Stimulated activated CD8-positive, alpha-beta memory T cell treated with anti-CD3 and anti-CD28 coated beads, Interleukin-15, amount 100 ng/mL, for 4 hours (primary cell): ENCODE measurements at places on chromosomes 5 and 9.

DNA sequence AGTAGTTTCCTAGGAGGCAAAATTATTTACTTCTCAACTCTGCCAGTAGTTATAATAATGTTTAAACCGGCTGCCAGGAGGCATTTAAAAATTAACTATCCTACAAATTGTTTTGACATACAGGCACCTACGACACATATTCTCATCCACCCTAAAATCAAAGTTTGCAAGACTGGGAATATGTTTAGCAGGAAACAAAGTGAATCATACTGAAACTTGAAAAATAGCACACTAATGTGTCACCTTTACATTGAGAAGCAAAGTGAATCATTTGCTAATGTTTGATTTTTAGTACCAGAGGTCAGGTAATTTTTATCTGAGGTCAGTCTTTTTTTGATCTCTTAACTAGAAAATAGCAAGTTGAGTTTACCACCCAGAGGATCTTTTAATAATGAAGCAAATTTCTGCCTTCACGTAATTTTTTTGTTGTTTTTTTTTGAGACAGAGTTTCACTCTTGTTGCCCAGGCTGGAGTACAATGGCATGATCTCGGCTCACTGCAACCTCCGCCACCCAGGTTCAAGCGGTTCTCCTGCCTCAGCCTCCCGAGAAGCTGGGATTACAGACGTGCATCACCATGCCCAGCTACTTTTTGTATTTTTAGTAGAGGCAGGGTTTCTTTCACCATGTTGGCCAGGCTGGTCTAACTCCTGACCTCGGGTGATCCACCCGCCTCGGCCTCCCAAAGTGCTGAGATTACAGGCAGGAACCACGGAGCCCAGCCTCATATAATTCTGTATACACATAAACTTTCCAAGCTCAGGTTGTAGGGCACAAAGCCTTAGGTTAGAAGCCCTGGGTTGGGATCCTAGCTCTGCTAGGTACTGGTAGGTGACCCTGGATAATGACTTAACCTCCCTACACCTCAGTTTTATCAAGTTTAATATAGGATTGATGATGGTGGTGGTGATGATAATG is 124.3 kb downstream of the UGCG start:
- DNase-seq, result no peak

- DNase-seq, result no peak
Measured at GRCh38 chr9:91720751-91721705, 229.0 kb downstream of the ROR2 start.

GRCh38 chr9:95100071-95100627 is 217.4 kb downstream of the FANCC start:
- no peak for DNase-seq

DNA sequence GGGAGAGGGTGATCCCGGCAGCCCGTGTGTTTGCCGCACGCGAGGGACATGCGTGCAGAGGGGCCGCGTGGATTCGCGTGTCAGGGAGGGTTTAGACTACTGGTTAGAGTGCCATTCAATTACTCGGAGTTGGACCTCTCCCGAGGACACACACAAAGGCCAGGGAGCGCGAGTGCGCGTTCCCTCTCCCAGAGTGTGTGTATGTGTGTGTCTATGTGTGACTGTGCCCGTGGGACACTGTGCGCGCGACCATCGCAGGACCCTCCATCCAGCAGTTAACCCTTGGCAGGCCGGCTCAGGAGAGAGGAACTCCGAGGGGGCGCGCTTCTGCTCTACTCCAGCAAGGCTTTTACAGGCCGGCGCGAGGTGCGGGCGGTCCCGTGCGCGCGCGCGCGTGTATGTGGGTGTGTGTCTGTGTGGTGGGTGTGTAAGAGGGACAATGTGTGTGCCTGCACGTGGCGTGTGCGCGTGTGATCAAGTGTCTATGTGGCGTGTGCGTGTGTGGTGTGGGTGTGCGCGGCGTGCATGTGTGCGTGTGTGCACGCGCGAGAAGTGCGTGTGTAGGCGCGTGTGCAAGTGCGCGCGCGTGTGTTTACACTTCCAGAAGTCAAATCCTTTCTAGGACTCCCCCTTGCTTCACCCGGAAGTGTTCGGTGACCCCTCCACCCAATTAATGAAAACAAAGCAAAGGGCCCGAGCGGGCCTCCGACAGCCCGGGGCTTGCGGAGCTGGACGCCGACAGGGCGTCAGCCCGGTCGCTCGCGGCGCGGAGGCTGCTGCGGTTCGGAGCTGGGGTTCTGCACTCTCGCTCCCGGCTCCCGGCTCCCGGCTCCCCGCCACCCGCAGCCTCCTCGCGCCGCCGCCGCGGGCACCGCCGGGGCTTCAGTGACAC is 75.3 kb upstream of the TBCA start:
- no peak for DNase-seq

- DNase-seq, result no peak
Measured at GRCh38 chr5:51644976-51645375, 261.7 kb downstream of the ISL1 start.

GRCh38 chr9:73065439-73065838 is 86.2 kb upstream of the ANXA1 start:
- DNase-seq, result no peak

DNA sequence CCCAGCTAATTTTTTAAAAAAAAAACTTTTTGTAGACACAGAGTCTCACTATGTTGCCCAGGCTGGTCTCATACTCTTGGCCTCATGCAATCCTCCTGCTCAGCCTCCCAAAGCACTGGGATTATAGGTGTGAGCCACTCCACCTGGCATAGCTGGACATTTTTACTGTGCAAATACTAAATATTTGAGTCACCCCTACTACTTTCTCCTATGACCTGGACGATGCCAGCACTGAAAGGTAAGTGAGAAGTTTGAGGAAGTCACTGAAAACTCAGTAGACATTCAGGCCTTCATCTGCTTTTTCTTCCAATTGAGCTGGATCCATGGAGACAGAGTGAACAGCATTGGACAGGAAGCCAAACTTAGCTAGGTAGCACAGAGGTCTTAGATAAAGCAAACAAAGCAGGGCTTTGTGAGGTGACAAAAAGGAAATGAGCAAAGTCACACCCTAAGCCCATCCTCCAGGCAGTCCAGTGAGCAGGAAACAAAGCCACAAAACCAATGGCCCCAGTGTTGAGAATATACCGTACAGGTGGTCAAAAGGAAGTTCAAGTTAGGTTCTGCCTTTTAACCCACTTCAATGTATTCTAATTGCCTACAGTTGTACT is 192.6 kb upstream of the RASA1 start:
- DNase-seq, result no peak

DNA sequence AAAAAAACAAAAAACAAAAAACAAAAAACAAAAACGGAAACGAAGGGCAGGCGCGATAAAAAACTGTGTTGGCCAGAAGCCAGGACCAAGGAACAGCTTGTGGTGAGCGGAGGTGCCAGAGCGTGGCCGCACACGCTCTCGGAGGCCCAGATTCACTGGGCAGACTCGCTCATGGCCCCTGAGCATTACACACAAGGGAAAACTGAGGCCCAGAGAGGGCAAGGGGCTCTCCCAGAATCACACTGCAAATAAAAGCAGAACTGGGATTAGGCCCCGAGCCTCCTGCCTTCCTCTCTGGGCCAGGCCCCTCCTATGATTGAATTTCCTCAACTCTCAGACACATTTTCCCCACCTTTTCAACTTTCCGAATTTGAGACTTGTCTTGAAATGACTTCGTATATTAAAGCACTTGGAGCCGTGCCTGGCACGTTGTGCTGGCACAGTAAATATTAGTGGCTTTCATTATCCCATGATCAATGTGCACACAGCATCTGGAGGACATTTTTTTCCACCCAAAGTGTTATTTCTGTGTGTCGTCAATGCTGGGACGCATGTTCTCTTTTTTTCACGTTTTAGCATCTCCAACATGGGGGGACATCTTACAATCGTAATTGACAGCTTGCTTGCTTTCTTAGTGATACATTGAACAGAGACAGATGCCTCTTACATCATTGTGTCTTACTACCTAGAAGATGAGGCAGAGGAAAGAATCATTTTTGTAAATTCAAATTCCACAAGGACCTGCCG is 7.4 kb downstream of the FIBCD1 start:
- no peak for DNase-seq

DNA sequence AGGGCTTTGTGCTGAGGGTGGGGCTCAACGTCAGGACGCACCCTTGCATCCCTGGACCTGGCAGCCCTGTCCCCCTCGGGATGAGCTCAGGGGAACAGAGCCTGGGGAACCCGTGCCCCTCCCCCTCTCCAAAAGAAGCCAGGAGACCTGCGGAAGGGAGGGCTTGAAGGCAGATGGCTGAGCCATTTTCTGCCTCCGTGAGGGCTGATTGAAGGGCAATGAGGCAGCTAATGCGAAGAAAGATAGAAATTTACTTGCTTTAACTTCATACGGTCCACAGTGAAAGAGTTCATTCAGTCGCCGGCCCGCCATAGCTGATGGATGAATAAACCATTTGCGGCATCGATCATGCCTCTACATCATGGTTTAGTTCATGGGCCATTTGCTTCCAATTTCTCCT is 28.8 kb downstream of the ASS1 start:
- no peak for DNase-seq

GRCh38 chr9:88053856-88054501 is 79.6 kb upstream of the CDK20 start:
- no peak for DNase-seq

- DNase-seq, result no peak
Measured at GRCh38 chr9:116661037-116661954, 25.8 kb upstream of the TRIM32 start.

DNA sequence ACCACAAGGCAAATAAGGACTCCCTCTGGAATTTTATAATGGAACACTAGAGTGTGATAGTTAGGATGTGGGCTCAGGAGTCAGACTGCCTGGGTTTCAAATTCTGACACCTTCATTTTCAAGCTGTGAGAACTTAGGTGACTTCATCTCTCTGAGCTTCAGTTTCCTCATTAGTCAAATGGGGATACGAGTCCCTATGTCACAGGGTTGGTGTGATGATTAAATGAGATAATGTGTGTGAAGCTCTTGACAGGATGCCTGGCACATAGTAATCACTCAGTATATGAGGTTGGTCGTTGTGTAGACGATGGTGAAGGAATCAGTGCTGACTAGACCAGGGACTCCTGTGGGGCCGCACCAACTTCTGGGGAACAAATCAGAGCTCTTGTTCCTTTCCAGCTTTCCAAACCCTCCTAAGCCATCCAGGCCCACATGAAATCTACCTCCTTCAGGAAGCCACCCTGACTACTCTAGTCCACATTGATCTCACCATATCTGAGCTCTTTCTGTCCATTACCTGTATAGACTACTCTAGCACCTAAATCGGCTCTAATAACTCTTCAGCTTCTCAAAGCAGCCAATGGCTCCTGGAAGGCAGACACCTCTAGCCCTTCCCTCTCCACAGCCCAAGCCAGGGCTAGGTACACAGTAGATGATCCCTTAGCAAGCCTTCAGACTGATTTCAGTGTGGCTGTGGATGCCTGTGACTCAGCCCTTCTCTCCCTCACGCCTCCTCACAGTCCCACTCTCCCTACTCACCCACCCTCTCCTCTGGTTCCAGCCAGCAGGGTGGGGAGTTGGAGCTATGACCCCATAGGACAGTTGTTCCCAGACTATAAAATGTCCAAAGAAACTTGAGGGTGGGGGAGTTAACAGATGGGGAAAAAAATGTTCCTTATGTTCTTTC is 2.5 kb upstream of the TCF7 start:
- no peak for DNase-seq

DNA sequence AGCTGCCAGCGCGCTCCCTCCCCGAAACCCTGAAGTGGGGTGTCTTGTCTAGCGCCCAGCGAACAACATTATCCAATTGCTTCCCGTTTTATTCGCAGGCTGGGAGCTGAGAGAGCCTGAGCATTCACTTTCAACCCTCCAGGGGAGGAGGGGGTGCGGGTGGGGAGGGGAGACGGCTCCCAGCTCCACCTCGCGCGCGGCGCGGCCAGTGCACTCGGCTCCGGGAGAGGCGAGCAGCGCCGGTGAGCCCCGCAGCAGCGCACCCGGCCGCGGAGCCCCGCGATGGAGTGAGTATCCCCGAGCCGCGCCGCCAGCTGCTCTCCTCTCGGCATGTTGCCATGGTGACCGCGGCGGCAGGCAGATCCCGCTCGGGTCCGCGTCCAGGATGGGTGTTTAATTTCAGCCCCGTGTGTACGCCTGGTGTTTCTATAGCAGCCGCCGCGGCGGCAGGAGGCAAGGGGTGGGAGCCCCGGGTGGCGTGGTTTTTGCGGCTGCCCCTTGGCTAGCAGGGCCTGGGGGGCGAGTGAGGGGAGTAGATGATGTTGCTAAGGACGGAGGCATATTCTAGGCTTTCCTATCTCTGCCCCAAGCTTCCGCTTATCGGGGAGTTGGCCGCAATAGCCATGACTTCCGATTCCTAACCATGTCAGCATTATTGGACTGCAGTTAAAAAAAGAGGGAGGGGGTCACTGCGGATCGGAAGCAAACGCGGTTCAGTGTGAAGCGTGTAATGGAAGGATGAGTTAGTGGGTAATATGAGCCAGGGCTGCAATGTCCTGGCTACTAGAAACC is 139.2 kb upstream of the PALM2AKAP2 start:
- DNase-seq, result no peak

DNA sequence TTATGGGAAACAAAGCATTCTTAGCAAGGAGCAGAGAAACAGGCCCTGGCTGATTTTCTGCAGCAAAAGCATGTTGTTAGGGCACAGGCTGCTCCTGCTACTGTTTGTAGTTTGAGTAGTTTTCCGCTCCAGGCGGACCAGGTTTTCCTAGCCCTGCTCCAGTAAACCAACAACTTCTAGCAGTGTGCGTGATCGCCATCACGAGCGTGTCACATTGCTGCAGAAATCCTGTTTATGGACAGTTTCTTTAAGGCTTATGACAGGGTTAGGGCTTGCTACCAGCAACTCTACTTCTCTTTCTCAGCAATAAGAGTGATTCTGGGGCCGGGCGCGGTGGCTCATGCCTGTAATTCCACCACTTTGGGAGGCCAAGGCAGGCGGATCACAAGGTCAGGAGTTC is 803.9 kb upstream of the CDH10 start:
- no peak for DNase-seq

GRCh38 chr5:1896602-1897376 is 14.1 kb upstream of the IRX4 start:
- no peak for DNase-seq

DNA sequence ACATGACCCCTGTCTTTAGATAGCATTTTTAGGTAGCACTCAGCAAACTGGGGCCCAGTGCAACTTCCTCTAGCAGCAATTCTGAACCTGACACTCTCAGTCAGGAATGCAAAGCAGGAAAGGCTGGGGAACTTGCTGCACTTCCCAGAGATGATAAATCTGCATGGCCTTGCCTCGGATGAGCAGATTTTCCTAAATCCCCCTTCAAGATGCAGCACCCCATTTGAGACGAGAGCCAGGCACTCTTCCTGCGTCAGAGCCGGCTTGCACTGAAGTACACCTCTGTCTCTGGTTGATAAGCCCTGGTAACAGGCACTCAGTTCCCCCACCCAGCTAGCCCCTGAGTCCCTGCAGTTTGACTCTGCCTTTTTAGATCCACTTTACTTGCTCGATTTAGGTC is 296.7 kb upstream of the PANK3 start:
- no peak for DNase-seq
